ENCODE measurements at places on chromosomes 12 and 14.

DNA sequence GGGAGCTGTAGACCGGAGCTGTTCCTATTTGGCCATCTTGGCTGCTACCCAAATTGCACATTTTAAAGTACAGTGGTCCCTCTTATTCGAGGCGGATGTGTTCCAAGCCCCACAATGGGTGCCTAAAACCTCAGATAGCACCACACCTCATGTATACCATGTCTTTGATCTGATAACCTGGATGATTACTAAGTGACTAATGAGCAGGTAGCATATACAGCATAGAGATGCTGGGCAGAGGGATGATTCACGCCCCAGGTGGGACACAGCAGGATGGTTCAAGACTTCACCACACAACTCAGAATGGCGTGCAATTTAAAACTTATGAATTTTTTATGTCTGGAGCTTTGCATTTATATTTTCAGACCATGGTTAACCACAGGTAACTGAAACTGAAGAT lies 255.0 kb downstream of the AKAP6 start:
- no peak overlapping the region for H3K4me3 ChIP-seq
- no peak for DNase-seq
- H3K27me3 ChIP-seq, result no peaks in the 10 kb centered on the region
- H3K27ac ChIP-seq, result no peak overlapping the region
- H3K36me3 ChIP-seq, result no peaks in the 10 kb centered on the region

DNA sequence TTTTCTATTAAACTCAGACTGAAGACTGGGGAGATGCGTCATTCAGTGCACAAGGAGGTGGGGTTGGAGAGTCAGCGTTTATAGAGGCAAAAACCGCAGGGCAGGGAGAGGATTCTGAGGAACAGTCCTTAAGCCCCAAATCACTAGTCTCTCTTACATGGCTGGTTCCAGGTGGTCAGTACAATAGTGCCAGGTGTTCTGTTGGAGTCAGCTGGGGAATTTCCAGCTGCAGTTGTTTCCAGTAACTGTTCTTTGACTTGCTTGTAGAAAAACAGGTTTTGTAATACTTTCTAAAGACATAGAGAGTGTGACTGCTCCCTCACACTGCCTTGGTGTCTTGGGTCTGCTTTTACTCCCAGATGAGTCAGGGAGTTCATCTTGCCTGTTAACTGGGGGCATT lies 192.2 kb downstream of the TMTC3 start:
- H3K4me1 ChIP-seq, result no peaks in the 10 kb centered on the region
- H3K27ac ChIP-seq, result no peak overlapping the region
- H3K27me3 ChIP-seq, result no peaks in the 10 kb centered on the region
- no peaks in the 10 kb centered on the region for H3K36me3 ChIP-seq

GRCh38 chr14:93096691-93097322 lies 18.9 kb downstream of the ITPK1 start:
- H3K27me3 ChIP-seq, result no peaks in the 10 kb centered on the region
- DNase-seq, result no peak
- H3K4me3 ChIP-seq, result no peak overlapping the region
- H3K27ac ChIP-seq, result no peak overlapping the region
- H3K4me1 ChIP-seq, result no peaks in the 10 kb centered on the region
- H3K36me3 ChIP-seq, result no peaks in the 10 kb centered on the region

- no peaks in the 10 kb centered on the region for H3K4me1 ChIP-seq
- DNase-seq, result no peak
- H3K27ac ChIP-seq, result no peak overlapping the region
- H3K36me3 ChIP-seq, result no peaks in the 10 kb centered on the region
- no peaks in the 10 kb centered on the region for H3K27me3 ChIP-seq
- H3K4me3 ChIP-seq, result no peak overlapping the region
Observed at GRCh38 chr14:67418401-67419191, 6.6 kb upstream of the PLEK2 start.

DNA sequence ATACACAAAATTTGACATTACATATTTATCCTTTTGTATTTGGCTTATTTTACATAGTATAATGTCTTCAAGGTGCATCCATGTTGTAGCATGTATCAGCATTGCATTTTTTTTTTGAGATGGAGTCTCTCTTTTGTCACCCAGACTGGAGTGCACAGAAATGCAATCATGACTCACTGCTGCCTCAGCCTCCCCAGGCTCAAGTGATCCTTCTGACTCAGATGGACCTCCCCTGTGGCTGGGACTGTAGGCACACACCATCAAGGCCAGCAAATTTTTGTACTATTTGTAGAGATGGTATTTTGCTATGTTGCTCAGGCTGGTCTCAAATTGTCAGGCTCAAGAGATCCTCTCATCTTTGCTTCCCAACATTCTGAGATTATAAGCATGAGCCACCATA lies 214.4 kb upstream of the ALG10B start:
- H3K4me3 ChIP-seq, result no peak overlapping the region
- H3K4me1 ChIP-seq, result no peaks in the 10 kb centered on the region
- DNase-seq, result no peak
- no peaks in the 10 kb centered on the region for H3K27me3 ChIP-seq
- no peaks in the 10 kb centered on the region for H3K36me3 ChIP-seq

- DNase-seq, result peak; percentile 68
- no peaks in the 10 kb centered on the region for H3K27me3 ChIP-seq
- peaks cover 53% of the 10 kb centered on the region for H3K4me1 ChIP-seq
- H3K36me3 ChIP-seq, result no peaks in the 10 kb centered on the region
Observed at GRCh38 chr14:68685419-68686204, 107.3 kb downstream of the ZFP36L1 start.

GRCh38 chr12:31954925-31955858 lies 4.0 kb upstream of the RESF1 start:
- peaks cover 4% of the 10 kb centered on the region for H3K36me3 ChIP-seq
- DNase-seq, result no peak
- no peak overlapping the region for H3K27ac ChIP-seq

DNA sequence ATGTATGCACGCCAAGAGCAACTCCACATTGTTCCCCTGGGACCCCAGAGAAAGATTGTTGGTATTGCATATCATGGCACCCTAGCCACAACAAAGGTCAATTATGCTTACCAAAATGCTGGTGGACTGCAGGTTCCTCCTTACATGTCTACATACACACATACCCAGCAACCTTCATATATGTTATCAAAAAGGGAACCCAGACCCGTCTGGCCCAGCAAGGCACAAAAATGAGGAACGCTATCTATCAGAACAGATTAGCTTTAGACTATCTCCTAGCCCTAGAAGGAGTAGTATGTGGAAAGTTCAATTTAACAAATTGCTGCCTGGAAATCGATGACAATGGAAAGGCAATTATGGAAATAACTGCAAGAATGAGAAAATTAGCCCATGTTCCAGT lies 61.5 kb downstream of the DHRS2 start:
- no peak overlapping the region for H3K4me3 ChIP-seq
- H3K27me3 ChIP-seq, result peaks cover 10% of the 10 kb centered on the region
- DNase-seq, result no peak
- no peak overlapping the region for H3K27ac ChIP-seq
- H3K36me3 ChIP-seq, result no peaks in the 10 kb centered on the region
- no peaks in the 10 kb centered on the region for H3K4me1 ChIP-seq

DNA sequence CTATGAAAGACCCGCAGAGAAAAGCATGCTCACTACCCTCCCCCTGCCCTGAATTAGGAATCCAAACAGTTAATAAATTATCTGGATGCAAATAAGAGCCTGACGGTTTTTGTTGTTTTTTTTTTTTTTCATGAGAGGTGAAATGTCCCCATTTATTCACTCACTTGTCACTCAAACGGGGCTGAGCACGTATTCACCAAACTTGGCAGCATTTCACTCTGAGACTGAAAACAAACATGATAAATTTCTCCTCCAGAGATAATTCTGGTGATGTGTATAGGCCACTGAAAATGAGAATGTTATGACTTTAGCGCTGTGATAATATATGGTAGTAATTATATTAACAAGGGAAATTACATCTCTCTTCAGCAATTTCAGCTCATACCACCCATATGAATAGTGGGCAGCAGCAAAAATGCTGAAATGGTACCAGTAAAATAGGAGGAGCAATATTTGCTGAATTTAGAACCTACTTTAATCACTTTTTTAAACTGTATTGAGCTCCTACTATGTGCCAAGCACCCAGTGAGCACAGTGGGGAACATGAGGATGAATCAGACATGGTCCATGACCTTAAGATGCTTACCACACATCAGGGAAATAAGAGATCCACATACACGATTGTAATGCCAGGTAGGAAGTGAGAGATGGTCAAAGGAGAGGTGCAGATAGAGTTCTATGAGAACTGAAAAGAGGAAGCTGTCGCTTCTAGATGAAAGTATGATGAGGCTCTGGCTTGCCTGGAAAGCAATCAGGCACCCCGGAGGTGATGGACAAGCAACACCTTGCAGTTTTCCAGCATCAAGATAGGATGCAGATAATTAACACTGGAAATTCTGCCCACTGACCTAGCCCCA lies 286.5 kb upstream of the TMPO start:
- no peaks in the 10 kb centered on the region for H3K27me3 ChIP-seq
- H3K36me3 ChIP-seq, result no peaks in the 10 kb centered on the region
- no peak overlapping the region for H3K4me3 ChIP-seq
- H3K4me1 ChIP-seq, result no peaks in the 10 kb centered on the region

- H3K36me3 ChIP-seq, result no peaks in the 10 kb centered on the region
- no peak overlapping the region for H3K4me3 ChIP-seq
- no peak overlapping the region for H3K27ac ChIP-seq
- no peaks in the 10 kb centered on the region for H3K27me3 ChIP-seq
- no peaks in the 10 kb centered on the region for H3K4me1 ChIP-seq
- DNase-seq, result no peak
Observed at GRCh38 chr12:32482226-32482625, 82.9 kb downstream of the FGD4 start.

GRCh38 chr12:51891843-51892242 lies 3.9 kb downstream of the ANKRD33 start:
- no peak overlapping the region for H3K4me3 ChIP-seq
- no peak for DNase-seq
- no peak overlapping the region for H3K27ac ChIP-seq
- no peaks in the 10 kb centered on the region for H3K4me1 ChIP-seq
- peaks cover 3% of the 10 kb centered on the region for H3K27me3 ChIP-seq

GRCh38 chr12:56220611-56221231 lies 1.0 kb downstream of the RNF41 start:
- DNase-seq, result peak; percentile 11
- H3K27ac ChIP-seq, result peak overlapping the region; percentile 98
- H3K36me3 ChIP-seq, result no peaks in the 10 kb centered on the region

- H3K27ac ChIP-seq, result no peak overlapping the region
- no peaks in the 10 kb centered on the region for H3K27me3 ChIP-seq
- H3K4me3 ChIP-seq, result no peak overlapping the region
- no peaks in the 10 kb centered on the region for H3K36me3 ChIP-seq
Observed at GRCh38 chr14:80164991-80165721, 46.1 kb downstream of the DIO2 start.

GRCh38 chr12:49052451-49053208 lies 8.0 kb downstream of the KMT2D start:
- no peak overlapping the region for H3K27ac ChIP-seq
- H3K4me1 ChIP-seq, result peaks cover 29% of the 10 kb centered on the region
- no peaks in the 10 kb centered on the region for H3K27me3 ChIP-seq
- no peak for DNase-seq
- H3K36me3 ChIP-seq, result peaks cover 27% of the 10 kb centered on the region

- DNase-seq, result no peak
- H3K27me3 ChIP-seq, result no peaks in the 10 kb centered on the region
- no peak overlapping the region for H3K27ac ChIP-seq
- no peak overlapping the region for H3K4me3 ChIP-seq
- H3K4me1 ChIP-seq, result peaks cover 2% of the 10 kb centered on the region
Observed at GRCh38 chr14:93039649-93040315, 75.9 kb downstream of the ITPK1 start.

DNA sequence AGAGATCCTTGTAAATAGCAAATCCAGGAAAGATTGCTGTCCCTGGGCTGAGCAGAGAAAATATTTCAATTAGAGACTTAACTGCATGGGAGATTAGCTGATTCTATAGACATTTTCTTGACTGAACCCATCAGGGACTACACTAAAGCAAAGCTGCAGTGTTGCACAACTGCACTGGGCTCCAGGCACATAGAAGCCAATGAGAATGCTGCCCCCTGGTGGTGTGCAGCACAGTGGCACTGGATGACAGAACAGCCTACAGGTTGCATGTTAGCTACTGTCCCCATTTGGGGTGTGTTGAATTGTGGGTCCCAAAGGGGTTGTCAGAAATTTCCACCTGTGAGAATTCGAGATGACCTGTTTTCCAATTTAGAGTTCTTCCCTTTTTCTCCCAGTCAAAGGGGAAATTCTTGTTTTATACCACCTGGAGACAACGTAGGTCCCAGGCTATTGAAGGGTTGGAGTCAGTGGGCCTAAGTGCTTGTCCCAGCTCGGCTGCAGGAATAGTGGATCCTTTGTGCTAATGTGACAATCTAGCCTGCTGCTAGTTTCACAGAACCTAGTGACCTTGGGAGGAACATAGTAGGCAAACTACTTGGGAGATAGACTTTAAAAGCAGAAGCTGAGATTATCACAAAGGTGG lies 114.7 kb downstream of the SLC8A3 start:
- H3K4me3 ChIP-seq, result no peak overlapping the region
- no peaks in the 10 kb centered on the region for H3K4me1 ChIP-seq
- peak; percentile 4 for DNase-seq
- H3K27me3 ChIP-seq, result no peaks in the 10 kb centered on the region

GRCh38 chr14:81265636-81266169 lies 44.9 kb upstream of the GTF2A1 start:
- no peaks in the 10 kb centered on the region for H3K4me1 ChIP-seq
- no peak for DNase-seq
- no peak overlapping the region for H3K27ac ChIP-seq
- no peaks in the 10 kb centered on the region for H3K36me3 ChIP-seq
- H3K4me3 ChIP-seq, result no peak overlapping the region

GRCh38 chr14:79342942-79343341 lies 868.4 kb downstream of the DIO2 start:
- no peak for DNase-seq
- no peaks in the 10 kb centered on the region for H3K27me3 ChIP-seq
- H3K36me3 ChIP-seq, result no peaks in the 10 kb centered on the region
- no peak overlapping the region for H3K27ac ChIP-seq

DNA sequence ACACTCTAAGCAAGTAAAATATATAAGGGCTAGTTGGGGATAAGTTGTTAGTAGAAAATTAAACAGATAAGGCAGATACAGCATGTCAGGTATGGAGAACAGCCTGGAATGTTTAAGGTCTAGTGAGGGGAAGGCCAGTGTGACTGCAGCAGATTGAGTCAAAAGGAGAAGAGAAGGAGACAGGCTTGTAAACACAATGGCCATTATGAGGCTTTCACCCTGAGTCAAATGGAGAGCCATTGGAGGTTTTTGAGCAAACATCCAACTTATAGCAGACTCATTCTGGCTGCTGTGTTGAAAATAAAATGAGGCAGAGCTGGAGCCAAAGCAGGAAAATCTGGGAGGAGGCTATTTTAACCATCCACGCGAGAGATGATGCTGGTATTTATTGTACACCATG lies 142.0 kb downstream of the DUSP6 start:
- H3K4me1 ChIP-seq, result no peaks in the 10 kb centered on the region
- DNase-seq, result no peak
- no peaks in the 10 kb centered on the region for H3K36me3 ChIP-seq
- H3K27me3 ChIP-seq, result no peaks in the 10 kb centered on the region
- H3K4me3 ChIP-seq, result no peak overlapping the region

DNA sequence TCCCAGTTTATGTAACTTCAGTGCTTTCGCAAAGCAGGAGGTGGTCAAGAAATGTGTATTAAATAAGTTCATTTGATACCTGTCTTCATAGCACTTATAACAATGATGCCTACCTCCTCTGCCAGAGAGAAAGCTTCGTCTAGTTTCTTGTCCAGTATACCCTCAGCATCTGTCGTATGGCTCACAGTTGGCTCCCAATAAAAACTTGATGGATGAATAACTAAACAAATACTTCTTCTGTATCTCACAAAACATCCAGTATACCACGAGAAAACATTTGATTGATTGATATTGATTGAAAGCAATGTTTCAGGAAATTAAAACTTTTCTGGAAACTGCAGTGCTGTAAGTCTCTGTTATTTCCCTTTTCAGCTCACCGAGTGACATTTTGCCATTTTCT lies 26.9 kb upstream of the PTGDR start:
- no peak overlapping the region for H3K27ac ChIP-seq
- peaks cover 14% of the 10 kb centered on the region for H3K4me1 ChIP-seq
- no peak for DNase-seq
- no peak overlapping the region for H3K4me3 ChIP-seq
- no peaks in the 10 kb centered on the region for H3K27me3 ChIP-seq
